Stimulated activated CD8-positive, alpha-beta memory T cell treated with anti-CD3 and anti-CD28 coated beads, Interleukin-15, amount 100 ng/mL, for 24 hours (primary cell): ENCODE measurements at places on chromosomes 4 and X.

DNA sequence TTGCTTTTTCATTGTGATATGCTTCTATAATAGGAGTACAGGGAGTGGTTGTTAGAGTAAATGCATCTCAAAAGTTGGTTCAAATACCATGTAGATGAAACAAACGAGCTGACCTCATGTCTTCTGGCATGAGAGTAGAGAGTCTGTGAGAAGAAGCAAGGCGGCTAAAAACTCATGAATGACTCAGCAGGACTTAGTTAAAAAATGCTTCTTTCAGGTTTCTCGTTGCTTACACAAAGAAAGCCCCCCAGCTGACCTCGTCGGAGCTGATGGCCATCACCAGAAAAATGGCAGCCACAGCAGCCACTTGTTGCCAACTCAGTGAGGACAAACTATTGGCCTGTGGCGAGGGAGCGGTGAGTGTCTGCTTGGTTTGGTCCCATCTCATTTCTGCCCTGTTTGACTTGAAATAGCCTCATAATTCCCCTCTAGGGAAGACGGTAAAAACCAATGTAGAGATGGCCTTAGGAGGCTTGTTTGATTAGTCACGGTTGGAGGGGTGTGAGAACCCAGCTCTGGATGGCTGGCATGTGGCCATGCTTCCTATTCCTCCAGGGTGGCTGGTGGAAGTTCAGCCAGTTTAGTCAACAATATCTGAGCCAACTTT lies 14.5 kb downstream of the AFP start:
- DNase-seq = no peak

GRCh38 chr4:136078976-136079375 lies 1453.3 kb downstream of the PCDH18 start:
- DNase-seq = no peak

DNA sequence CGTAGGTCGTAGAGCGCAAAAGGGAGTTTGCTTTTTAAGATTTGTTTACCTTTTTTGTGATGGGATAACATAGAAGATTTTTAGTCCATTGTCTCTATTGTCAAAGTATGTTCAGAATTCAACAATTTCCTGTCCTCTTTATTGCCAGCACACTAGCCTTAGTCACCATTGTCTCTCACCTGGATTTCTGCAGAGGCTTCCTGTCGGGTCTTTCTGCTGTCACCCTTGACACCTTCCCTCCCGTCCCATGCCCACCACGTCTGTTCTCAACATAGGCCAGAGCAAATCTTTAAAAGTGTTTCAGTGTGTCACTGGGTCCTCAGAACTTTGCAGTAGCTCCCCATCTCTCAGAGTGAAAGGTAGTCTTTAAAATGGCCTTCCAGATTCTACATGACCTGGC lies 323.9 kb downstream of the TENM3 start:
- no peak for DNase-seq

DNA sequence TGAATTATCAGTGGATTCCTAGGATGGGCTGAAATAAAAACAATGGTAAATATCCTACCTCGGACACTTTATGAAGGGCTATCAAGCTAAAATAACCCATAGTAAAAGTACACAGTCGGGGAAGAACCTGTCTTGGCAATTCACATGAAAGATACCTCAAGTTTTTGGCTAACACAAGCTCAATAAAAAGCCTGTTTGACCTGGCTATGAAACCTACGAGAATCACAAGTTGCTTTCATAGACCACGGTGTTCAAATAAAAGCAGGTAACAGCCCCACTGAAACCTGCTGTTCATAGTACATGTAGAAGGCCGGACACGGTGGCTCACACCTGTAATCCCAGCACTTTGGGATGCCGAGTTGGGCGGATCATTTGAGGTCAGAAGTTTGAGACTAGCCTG lies 12.3 kb downstream of the RLIM start:
- no peak for DNase-seq

GRCh38 chrX:2974961-2975360 lies 31.4 kb upstream of the ARSH start:
- DNase-seq = no peak

- DNase-seq = no peak
Measured at GRCh38 chr4:106116025-106116424, 200.0 kb downstream of the TBCK start.

GRCh38 chr4:178244785-178245184 lies 802.5 kb upstream of the AGA start:
- no peak for DNase-seq

GRCh38 chr4:35730414-35730813 lies 513.9 kb downstream of the ARAP2 start:
- DNase-seq = no peak

DNA sequence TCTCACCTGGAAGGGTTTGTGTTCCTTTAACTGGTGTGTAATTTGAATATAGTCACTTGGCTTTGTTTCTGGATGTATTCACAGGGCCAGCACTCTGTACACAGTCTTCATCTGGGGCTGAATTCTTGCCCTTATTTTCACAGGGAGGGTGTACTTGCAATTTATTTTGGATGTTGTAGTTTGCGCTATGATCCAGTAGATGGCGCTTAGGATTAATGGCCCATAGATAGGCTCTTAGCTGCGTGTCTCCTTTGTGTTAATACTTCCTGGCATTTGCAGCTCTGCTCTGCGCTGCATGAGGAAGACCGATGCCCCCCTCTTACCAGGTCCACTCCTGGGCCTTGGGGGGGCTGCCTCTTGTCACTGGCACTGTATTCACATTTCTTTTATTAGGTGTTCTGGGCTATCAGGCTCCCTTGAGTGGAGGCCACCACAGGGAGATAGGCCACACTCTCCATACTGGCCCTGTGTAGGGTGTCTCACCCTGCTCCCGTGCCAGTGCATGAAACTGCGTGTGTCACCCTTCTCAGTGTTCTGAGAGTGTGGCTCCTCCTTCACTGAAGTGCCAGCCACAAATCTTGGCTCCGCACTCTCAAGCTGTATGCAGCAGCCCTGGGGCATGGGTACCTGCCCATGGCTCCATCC lies 562.2 kb downstream of the ZIC3 start:
- DNase-seq = no peak

- no peak for DNase-seq
Measured at GRCh38 chr4:94530073-94530472, 78.3 kb downstream of the PDLIM5 start.

DNA sequence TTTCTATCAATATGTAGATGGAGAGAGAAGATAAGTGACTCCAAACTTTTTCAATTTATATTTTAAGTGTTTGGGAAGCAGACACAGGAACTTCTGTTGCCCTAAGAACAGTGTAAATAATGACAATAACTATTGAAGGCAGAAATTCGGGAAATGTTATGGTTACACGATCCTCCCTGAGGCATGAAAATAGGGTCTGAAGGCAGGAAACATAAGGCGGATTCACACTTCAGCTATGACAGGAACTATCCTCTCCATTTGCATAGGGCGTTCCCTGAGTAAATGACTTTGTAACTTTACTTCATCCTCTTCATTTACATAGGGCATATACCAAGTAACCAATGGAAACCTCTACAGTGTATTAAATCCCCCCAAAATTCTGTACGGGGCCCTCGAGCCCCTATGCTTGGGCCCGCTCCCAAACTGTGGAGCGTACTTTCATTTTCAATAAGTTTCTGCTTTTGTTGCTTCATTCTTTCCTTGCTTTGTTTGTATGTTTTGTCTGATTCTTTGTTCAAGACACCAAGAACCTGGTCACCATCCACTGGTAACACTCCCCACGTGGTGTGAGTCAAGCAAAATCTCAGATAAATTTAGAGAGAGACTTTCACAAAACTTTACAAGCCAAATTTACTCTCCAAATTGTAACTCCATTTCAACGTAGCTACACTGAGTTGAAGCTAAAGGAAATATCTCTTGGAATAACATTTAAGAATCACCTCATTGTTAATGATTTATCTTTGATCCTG lies 2504.3 kb downstream of the ARAP2 start:
- no peak for DNase-seq

DNA sequence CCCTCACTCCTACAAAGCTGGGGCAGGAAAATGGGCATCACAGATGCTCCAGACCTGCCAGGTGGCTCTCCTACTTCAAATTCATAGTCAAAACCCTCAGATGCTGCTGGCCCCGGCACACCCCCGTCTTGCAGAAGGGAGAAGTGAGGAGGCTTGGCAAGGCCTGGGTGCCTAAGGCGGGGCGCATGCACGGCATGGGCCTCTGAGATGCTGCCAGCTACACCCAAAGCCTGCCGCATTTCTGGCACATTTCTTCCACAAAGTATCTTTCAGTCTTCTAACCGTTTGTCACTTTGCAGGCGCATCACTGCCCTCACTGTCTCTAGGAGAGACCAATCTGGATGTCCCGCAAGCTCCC lies 19.6 kb downstream of the WDR1 start:
- no peak for DNase-seq

GRCh38 chr4:27873596-27873995 lies 1013.0 kb downstream of the STIM2 start:
- DNase-seq = no peak

GRCh38 chr4:98546910-98547594 lies 111.4 kb downstream of the TSPAN5 start:
- no peak for DNase-seq

GRCh38 chrX:13334491-13334890 lies 14.6 kb upstream of the ATXN3L start:
- DNase-seq = no peak

GRCh38 chr4:94410678-94411206 lies 41.0 kb upstream of the PDLIM5 start:
- DNase-seq = no peak

DNA sequence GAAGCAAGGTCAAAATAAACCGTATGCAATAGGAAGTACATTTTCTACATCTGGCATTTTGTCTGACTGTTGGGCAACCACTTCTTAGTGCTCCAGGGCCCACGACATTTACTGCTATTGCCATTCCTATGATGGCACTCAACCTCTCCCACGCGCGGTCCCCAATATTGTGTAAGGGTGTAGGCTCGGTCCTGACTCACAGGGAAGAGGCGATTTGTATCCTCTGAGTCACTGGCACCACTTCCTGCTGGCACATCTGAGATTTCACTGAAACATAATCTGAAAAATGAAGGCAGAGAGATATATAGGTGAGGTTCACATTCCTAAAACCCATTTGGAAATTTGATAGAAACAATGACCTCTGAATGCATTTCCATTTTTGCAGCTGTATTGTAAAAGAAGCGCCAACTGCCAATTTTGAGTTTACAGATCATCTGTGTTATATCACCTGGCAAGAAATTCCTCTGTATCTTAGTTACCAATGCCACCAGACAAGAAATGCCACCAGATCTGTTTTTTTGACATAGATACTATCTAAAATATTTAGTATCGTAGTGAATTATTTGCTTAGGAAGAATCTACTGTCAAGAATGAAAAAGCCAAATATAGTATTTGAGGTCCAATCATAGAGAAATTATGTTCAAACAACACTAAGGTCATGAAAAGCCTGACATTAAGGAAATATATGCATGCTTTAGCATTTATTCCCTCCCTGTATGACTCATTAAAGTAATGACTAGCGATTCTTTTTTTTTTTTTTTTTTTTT lies 9.8 kb downstream of the EREG start:
- no peak for DNase-seq

DNA sequence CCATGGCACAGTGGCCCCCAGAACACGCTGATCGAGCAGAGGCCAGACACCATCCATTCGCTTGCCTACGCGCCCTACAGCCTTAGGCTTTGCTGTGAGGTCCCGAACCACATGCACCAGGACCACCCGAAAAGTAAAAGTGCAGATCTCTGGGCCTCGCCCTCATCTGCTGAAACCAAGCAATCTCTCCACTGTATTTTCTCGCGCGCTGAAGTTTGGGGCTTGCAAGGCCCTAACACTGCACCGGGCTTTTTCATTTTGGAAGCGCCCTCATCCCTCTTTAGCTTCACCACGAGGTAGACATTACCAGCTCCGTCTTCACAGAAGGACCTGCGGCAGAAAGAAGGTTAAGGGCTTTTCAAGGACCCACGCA lies 21.2 kb downstream of the NKX3-2 start:
- DNase-seq = no peak

DNA sequence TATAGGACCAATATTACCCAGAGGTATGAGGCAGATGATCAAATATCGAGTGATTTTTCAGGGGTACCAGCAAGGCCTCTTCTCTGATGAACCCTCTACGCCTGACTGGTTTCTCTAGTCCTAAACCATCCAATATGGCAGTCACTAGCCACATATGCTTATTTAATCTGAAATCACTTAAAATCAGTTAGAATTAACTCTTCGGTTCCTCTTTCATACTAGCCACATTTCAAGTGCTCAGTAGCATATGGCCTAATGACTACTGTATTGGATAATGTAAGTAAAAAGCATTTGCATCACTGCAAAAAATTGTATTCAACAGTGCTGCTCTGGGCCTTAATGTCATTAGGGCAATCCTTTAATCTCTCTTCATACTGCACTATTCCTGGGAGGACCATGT lies 4.4 kb upstream of the APBB2 start:
- no peak for DNase-seq

DNA sequence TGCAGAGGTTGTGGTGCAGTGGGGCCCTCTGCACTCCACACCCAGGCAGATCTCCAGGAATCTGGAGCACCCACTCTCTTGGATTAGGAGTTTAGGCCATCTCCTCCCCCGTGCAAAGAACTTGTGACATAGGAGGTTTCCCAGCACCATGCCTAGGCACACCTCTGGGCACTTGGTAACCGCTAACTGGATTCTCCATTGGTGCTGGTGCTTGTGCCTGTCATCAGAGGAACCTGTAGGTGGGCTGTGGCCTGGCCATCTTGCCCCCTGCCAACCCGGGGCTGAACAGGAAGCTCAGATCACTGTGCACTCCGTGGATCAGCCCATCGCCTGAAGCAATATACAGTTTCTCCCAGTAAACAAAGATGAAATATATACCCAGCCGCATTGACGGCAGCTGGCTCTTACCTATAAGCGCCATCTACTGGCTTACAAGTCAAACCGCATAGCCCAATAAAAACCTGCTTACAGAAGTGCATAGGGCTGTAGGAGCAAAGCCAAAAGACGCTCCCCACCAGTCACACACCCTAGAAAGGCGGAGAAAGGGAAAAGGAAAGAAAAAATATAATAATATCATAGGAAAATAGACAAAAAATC lies 19.1 kb upstream of the TEX13B start:
- no peak for DNase-seq

- DNase-seq = no peak
Measured at GRCh38 chr4:111991163-111991562, 154.1 kb upstream of the FAM241A start.

- DNase-seq = no peak
Measured at GRCh38 chr4:26452565-26453531, 37.4 kb downstream of the CCKAR start.

GRCh38 chr4:75733369-75733768 lies 9.0 kb downstream of the USO1 start:
- DNase-seq = no peak
